NCI-H2171 (cell line): ENCODE measurements at places on chromosomes 1 and 21.

- no peak for DNase-seq
Observed at GRCh38 chr1:11340233-11340632, 67.2 kb downstream of the UBIAD1 start.

- no peak for DNase-seq
Observed at GRCh38 chr1:24591781-24592180, 35.9 kb downstream of the NCMAP start.

DNA sequence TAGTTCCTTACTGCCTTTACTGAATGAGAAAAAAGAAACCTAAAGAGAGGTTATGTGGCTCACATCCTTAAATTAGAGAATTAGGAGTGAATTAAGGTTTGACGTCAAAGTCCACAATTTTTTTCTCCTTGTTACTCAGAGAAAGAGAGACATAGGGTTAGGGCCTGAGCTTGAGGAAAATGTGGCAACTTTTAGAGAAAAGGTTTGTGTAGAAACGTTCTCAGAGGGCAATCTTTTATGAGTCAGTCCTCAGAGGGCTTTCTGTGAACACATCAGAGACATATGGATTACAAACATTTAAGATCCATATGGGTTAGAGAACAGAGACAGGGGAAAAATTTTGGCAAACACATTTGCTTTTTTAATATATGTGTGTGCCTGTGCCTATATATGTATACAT, 242.8 kb downstream of the TGFB2 start:
- DNase-seq = no peak

DNA sequence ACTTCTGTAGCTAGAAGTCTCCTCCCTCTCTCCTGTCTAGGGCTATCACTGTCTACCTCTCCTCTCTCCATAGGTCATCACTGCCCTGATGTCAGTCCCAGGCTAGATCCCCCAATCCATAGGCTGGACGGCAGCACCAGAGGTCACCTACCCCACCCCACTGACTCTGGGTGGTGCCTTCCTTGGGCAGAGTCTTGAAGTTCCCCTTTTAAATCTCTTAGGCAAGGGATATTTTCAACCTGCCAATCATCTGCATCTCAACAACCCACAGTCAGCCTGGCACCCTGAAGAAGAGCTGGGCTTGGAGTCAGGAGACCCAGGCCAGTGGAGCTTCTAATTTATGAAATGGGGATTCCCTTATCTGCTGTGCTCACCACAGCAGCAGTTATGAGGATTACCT, 13.2 kb downstream of the MYBPH start:
- no peak for DNase-seq

GRCh38 chr1:31216016-31216415, 23.7 kb downstream of the NKAIN1 start:
- DNase-seq = peak; percentile 87

- DNase-seq = no peak
Observed at GRCh38 chr1:20685099-20685662, 24.0 kb upstream of the DDOST start.

GRCh38 chr21:45158491-45159423, 84.4 kb downstream of the ADARB1 start:
- DNase-seq = no peak

DNA sequence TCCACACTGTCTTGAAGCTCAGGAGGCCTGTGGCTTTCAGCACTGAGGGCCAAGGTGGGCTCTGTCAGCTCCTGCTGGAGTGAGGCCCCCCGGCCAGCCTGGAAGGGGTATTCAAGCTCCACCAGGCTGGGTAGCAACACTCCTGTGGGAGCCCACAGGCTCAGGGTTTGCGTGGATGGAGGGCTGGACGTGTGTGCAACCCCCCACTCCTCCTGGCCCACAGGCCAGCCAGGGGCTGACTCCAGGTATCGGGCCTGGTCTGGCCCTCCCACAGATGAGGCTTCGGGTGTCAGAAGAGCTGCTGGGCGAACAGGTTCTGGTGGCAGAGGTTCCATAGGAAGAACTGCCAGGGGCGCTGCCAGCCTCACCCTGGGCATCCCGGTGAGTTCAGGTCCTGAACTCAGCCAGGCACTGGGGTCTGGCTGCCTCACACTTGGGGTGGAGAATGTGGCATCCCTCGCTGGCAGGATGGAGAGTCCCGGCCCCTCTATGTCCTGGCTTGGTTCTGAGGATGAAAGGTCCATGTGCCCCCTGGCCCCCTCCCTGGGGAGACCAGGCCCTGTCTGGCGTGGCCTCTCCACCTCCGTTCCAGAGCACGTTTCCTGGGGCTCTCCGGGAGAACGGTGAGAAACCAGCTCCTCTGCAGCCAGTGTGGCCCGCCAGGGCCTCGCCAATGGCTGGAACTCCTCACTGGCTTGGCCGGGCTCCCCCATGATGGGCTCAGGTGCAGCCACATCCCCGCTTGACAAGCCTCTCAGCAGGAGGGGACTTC, 64.6 kb upstream of the TARDBP start:
- DNase-seq = no peak

DNA sequence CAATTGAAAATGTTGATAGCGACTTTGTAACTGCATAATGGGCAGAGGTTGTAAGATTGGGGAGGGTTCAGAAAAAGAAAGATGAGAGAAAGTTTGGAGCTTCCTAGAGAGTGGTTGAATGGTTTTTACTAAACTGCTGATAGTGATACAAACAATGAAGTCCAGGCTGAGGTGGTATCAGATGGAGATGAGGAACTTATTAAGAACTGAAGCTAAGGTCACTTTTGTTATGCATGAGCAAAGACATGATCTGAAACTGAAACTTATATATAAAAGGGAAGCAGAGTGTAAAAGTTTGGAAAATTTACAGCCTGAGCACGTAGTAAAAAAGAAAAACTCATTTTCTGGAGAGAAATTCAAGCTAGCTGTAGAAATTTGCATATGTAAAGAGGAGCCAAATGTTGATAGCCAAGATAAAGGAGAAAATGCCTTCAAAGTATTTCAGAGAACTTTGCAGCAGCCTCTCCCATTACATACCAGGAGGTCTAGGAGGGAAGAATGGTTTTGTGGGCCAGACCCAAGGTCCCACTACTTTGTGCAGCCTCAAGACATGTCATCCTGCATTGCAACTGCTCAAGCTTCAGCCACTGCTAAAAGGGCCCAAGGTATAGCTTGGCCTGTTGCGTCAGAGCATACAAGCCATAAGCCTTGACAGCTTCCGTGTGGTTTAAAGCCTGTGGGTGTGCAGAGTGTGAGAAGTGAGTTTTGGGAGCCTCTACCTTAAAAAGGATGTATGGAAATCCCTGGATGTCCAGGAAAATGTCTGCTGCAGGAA, 843.9 kb downstream of the AMY1C start:
- no peak for DNase-seq

GRCh38 chr1:201964261-201964660, 9.0 kb downstream of the TIMM17A start:
- DNase-seq = no peak

DNA sequence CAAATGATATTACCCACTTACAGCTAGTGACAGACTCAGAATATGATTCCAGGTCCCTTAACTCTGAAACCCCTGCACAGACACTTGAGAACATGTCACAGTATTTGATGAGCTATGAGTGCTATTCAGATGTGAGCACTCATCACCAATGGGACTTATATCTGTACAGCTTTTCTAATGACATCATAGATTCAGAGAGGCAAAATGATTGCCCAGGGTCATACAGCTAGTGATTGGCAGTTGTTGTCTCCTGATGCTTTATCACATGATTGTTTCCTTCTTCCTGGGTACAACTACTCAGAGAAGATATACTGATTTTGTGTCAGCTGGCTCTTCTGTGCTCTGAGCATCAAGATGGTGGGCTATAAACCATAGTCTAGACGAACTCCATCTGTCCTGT, 428.0 kb upstream of the BEND5 start:
- DNase-seq = no peak

DNA sequence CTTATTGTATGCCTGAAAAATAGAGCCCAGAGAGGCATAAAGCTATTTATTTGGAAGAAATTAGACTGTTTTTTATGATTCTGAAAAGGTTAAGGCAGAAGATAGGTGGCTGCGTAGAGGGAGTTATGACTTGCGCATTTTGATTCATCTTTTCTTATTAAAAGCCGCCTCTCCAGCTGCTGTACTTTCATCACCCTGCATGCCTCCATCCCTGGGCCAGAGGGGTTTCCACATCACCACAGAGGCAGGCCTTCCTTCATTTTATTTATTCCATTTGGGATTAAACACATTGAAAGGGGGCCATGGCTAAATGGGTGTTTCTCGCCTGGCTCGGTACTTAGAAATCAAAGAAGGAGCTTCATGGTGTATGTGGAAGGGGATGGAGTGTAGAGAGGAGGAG, 14.6 kb upstream of the RGS8 start:
- DNase-seq = no peak

- DNase-seq = peak; percentile 55
Observed at GRCh38 chr1:229342656-229343569, at the start of gene CCSAP. Gene CCSAP, minus strand, starts transcription at chr1:229343047. Its CDS starts 582 bp downstream, at chr1:229342465.

GRCh38 chr21:35925497-35925896, 134.8 kb downstream of the SETD4 start:
- no peak for DNase-seq

GRCh38 chr1:93679546-93679945, 2.1 kb downstream of the BCAR3 start:
- no peak for DNase-seq

GRCh38 chr1:194624833-194625232, 1438.4 kb upstream of the B3GALT2 start:
- no peak for DNase-seq

GRCh38 chr1:200776949-200777348, 38.3 kb downstream of the CAMSAP2 start:
- DNase-seq = no peak

DNA sequence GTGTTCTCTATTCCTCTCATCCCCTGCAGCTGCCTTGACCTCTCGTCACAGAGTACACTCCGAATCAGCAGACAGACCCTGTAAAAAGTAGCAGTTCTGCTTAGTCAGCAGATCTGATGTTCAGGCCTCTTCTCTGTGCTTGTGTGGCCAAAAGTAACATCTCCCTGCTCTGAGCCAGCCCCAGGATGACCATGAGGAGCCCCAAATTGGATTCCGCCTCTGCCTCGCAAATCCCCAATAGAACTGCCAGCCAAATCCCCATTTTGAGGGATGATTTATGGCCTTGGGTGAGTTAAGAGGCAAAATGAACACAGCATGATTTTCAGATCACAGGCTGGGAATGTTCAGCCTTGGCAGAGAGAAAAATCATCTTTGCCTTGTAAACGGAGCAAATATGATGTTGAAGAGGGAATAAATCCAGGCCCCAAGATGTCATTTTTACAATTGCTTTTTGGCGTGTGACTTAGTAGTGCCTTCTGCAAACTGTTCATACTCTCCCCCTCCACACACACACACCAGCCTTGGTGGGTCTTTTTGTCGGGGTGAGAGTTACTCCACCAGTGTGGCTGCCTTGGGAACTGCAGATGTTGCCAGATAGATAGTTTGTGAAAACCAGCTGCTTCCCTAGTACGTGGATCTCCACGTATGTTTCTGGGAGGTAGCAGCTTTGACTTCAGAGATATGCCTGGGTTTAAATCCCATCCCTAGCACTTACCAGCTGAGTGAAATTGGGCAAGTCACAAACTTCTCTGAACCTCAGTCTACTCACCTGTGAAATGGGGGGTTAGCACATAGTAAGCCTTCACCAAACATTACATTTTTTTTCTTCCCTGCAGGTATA, 77.8 kb downstream of the MAN1C1 start:
- no peak for DNase-seq

DNA sequence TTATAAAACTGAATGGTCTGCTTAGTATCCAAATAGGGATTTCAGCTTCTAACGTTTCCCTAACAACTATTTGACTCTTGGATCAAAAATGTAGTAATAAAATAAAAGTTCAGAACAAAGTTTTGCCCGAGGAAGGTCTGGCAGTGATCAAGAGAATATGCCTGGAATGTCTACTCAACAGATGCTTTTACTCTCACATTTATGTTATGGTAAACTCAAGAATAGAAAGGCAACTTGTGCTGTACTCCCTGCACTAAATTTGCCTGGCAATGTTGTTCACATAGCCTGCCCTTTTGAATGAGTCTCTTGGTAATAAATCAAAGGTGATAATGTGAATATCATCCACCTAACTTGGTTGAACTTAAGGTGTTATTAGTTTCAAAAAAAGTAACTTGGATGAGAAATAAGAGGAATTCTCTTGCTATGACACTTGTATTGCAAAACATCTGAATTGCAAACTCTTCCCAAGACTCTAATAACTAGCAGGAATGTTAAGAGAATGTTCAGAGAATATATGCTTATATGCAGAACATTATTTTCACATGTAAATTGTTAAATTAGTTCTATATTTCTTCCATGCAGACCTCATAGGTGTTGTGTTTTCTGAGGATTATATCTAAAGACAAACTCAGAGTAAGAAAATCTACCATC, 215.8 kb downstream of the COL24A1 start:
- DNase-seq = no peak

DNA sequence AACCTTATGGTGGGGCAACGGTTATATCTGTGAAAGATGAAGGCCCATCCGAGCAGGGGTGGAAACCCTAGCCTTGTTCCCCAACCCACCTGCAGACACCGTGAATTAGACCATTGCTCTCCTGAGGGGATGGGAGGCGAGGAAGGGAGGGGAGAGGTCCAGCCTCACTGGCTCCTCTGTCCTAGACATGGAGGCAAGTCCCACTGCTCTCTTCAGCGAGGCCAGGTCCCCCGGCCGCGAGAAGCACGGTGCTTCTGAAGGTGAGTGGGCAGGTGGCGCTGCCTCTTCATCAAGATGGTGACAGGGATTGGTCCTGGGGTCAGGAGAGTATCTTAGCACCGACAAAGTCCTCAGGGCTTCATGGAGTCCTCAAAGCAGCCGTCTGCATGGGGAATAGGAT, 59.3 kb downstream of the VWA5B1 start:
- DNase-seq = no peak

- no peak for DNase-seq
Observed at GRCh38 chr1:171219346-171220080, 28.8 kb upstream of the FMO1 start.

DNA sequence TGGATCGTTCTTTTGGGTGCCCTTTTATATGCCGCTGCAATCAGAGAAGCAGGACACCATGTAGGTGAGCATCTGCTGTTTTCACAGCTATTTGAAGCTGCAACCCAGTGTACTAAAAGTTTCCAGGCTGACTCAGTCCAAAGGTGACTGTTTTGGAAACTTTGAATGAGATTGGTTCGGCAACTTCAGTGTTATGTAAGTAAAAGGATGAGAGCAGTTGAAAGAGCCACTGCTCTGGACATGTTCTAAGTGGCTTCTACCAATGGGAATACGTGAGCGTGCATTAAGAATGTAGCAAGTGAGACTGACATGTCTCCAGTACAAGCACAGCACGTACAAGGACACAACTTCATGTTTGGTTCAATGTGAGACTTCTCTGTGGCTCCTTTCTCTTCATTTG, 55.6 kb downstream of the DDR2 start:
- DNase-seq = no peak
